ENCODE measurements at places on chromosomes 1 and 21.

DNA sequence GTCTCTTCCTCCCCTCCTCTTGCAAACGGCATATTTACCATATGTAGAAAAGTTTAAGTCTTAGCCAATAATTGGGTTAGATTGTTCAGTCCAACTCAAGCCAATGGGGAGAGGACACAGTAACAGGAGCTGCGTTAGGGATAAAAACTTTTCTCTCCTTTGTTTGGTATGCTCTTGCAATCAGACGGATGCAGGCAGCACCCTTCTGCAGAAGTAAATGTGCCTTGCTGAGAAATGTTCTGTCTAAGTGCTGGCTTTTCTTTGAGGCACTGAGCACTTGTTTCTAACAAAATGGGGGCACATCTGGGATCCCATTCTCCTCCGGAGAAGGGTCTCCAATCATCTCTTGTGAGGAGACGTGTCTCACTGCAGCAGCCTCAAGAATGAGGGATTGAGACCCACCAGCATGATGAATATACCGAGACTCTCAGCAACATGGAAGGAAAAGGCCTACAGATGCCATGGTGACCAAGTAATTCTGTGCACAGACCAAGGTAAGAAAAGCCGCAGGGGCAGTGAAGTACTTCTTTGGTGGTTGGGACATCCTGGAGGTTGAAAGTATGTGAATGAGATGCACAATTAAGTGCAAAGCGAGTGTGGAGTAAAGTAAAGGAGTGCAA is 20.7 kb upstream of the GNG4 start:
- DNase-seq, result no peak

- DNase-seq, result no peak
Measured at GRCh38 chr1:58964880-58965279, 181.0 kb upstream of the JUN start.

- peak; percentile 56 for DNase-seq
Measured at GRCh38 chr1:37157634-37158033, 123.3 kb upstream of the GRIK3 start.

DNA sequence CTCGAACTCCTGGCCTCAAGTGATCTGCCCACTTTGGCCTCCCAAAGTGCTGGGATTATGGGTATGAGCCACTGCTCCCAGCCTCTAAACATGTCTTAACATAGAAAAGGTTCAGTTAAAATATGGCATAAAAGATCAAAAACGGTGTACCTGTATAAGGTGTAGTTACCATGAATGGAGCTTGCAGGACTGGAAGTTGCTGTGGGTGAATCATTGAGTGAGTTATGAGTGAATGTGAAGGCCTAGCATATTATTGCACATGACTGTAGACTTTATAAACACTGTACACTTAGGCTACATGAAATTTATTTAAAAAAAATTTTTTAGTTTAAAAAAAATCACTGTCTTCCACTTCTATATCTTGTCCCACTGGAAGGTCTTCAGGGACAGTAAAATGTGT is 15.7 kb downstream of the ABCD3 start:
- no peak for DNase-seq

- no peak for DNase-seq
Measured at GRCh38 chr1:241593186-241593585, 47.0 kb downstream of the CHML start.

DNA sequence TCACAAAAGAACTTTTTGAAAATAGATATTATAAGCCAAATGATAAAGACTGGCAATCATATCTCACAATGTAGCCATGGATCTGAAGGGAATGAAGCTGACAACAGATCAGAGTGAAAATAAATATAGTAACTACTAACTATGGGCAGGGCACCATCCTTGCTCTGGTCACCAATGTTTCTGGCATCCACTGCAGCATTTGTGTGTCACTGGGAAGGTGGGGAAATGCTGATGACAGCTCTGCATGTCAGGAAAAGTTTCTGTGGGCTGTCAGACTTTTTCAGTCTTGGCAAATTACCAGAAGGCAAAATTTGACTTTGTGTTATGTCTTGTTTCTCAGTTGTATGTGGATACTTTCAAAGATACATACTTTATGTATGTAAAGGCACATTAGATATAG is 195.6 kb downstream of the ZNF326 start:
- no peak for DNase-seq

DNA sequence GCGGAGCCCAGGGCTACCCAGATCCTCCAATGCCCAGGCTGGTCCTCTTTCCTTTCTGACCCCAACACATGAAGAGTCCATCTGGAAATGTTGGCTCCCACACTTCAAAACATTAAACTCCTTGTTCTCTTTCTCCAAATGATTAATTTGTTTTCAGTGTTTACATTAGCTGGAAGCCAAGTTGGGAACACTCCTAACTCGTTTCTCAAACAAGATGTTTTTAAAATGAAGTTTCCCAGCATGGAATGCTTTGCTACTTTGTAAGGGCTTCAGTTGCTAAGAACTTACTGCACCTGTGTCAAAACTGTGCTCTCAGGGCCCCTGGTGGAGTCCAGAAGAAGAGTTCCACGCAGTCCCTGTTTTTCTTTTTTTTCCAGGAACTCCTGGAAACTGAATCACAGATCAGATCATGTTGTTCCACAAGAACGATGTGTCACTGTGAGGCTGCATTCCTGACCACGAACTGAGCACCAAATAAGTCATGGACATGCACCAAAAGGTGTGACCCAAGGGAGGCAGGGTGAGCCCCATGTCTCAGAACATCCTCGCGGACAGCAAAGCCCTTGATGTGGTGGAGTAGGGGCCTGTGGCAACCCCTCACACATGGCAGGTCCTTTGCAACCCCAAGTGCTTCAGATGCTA is 257.3 kb downstream of the KCNJ6 start:
- no peak for DNase-seq

DNA sequence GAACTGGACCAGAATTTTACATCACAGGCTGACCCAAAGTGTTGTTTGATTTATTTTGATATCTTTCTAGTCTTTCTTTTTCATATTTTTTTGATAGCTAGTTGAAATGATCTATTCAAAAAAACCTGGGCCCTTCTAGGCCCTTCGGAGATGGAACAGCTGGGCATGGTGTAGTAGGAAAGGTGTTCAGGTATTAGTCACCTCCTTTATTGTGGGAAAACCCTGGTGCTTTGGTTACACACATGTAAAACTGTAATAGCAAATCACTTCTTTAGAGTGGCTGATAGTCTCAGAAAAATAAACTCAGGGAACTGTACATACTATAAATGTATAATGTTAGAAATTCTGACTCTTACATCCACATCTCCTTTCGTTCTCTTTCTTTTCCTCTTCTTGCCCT is 234.5 kb downstream of the PLA2G4A start:
- DNase-seq, result no peak

DNA sequence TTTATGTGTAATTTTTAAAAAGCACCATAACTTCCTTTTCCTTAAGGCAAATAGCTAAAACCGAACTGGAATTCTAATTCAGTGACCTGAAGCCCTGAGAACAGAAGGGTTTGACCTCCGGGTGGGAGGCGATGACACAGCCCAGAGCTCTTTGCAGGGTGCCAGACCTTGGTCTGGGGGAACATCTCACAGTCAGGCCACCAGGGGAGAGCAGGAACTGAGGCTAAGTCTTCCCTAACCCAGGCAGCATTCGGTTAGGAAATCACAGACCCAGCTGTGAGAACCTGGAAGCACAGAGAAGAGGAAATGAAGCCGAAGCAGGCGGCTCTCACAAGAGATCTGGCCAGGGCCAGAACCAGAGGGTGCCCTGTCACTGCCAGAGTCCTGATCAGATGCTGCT is 444.8 kb downstream of the TTLL7 start:
- DNase-seq, result no peak

DNA sequence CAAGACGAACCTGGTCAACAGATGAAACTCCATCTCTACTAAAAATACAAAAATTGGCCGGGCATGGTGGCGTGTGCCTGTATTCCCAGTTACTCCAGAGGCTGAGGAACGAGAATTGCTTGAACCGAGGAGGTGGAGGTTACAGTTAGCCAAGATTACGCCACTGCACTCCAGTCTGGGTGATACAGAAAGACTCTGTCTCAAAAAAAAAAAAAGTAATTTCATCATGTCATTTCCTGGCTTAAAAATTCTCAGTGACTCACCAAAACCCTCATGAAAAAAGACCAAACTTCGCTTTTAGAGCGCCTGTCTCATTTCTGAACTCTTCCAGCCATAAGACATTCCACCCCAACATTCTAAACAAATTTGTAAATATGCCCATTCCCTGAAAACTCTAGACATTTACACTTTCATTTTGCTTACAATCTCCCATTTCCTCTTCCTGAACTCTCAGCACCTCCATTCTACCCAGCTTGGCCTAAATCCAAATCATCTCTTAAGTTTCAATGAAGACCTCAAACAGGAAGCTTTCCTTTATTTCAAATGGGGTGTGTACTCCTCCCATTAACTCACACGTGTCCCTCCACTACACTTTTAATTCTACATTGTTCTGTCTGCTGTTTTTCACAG is 50.5 kb upstream of the PRRC2C start:
- no peak for DNase-seq

DNA sequence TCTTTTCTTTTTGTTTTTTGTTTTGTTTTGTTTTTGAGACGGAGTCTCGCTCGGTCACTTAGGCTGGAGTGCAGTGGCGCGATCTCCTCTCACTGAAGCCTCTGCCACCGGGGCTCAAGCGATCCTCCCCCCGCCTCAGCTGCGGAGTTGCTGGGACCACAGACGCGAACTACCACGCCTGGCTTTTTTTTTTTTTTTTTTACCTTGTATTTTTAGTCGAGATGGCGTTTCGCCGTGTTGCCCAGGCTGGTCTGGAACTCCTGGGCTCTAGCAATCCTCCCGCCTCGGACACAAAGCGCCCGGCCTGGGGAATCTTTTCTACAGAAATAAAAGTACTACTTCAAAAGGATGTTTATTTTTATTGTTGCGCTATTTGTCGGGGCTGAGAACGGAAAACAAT is 1.1 kb upstream of the SETDB1 start:
- no peak for DNase-seq

DNA sequence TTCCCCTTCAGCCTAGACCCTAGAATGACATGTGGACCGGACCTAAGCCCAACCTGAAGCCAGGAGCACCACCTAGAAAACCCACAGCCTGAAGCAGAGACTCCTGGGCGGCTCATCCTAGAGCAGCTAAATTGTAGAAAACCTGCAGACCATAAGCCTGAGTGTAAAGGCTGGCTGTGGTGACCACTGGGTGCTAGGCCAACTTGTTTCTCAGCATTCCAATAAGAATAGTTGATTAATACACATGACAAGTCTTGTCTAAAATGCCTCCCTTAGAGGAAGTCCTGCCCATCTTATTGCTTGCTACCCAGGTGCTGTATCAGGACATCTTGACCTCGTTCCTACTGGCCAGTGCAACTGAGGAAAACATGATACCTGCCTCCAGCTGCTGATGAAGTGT is 23.3 kb upstream of the CASQ2 start:
- DNase-seq, result no peak

DNA sequence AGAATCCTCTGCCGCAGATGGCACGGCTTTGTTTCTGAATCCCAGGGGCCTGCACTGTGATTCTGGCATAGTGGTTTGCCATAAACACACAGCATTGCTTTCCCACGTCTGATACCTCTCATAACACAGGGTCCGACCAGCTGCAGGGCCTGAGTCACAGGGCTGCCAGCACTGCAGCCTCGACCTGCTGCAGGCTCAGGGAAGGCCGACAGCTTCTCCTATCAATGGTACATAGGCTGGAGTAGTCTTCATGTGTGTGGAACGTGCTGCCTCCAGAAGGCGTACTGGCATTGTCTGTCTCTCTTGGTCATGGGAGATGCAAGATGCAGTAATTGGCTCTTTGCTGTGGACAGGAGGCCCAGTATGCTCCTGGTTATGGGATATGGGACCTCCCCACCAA is 53.5 kb upstream of the PDE9A start:
- DNase-seq, result no peak

DNA sequence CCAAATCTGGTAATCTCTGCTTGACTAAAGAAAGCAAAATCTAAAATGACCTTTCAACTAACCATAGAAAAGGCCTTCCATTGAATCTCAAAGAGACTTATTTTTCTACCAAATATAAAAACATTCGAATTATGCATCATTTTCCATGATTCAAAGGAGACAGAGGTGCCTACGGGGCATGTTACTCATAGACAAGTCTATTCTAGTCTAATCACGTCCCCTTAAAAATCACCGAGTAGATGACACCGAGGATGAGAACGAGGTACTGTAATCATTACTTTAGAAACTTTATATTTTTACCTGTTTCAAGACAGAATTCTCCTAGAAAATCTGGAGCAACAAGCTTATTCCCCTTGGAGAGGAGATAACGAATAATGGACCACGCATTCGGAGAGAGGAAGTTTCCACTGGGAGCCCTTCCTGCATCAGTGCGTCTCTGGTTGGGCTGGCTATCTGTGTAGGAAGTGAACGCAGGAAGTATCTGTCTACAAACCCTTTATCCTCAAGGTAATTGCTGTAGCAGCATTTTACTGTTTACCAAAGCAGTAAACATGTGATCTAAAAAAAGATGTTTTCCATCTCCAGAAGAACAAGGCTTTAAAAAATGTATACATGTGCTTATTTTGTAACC is 9.5 kb downstream of the ERG start:
- no peak for DNase-seq

DNA sequence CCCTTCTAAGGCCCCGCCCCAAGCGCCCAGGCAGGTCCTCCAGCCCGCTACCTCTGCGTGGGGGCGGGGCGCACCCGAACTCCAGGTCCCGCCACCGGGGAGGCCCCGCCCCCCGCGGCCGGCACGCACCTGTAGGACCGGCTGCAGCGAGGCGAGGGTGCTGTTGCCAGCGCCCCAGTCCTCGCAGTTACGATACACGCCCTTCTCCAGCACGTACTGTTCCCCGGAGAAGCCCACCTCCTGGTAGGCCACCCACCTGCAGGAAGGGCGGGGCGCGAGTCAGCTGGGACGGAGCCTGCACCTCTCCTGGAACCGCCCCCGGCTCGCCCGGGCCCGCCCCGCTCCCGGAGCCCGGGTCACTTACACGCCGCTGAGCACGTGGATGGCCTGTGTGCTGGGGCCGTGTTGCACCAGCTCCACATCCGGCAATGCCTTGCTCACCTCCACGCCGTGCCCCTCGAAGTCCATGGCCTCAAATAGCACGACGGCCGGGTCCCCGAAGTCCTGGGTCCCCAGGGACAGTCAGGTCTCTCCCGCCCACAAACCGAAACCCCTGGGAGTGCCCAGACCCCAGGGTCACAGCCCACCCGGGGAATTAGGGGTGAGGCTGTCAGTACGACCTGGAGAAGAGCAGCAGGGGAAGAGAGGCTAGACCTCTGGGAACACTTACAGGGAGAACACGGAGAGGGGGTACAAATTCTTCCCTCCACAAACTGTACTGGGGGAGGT is 17.3 kb downstream of the CRYBG2 start:
- no peak for DNase-seq

DNA sequence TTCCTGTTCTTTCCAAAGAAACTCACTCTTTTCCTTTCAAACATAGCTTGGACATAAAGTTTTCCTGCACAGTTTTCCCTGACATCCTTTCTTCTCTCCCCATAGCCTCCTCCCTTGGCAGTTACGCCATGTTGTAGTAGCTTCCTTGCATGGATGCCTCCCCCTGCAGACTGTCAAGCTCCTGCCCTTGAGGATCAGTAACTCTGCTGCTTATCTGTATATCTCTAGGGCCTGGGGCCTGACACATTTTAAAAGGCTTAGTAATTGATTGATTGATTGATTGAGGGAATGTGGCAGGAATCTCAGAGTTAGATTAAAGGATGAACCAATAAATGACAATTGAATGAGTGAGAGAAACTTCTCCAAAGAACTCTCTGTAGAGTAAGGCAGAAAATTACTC is 143.7 kb downstream of the NEK7 start:
- DNase-seq, result no peak

- peak; percentile 14 for DNase-seq
Measured at GRCh38 chr1:178126741-178127185, 32.9 kb downstream of the RASAL2 start.

GRCh38 chr1:115373305-115373704 is 35.3 kb upstream of the NGF start:
- no peak for DNase-seq

Data from Ammon's horn (tissue), 1 donor.